Stimulated activated CD4-positive, alpha-beta T cell treated with anti-CD3 and anti-CD28 coated beads, Interleukin-15, amount 100 ng/mL, for 1 hour (primary cell): ENCODE measurements at places on chromosomes 2 and 18.
A peak's percentile ranks its signal among the peaks of the same experiment; 100 is the strongest.

DNA sequence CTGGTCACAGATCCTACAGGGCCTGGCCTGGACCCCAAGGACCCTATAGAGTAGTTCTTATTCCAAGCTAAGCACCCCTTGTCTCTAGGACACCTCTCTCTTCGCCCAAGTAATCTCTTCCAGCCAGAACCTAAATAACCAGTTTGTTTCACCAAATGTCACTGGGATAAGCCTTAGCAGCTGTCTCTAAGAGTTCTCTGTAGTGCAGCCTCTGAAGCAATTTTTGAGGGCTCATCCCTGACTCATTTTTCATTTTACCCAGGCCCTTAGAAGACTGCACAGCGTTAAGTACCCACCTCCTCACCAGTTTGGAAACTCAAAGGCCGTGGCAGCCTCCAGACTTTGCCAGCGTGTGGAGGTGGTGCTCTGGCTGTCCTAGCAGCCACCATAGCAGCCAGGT is 290.1 kb upstream of the SIX2 start:
- DNase-seq: no peak

GRCh38 chr2:161557538-161557937 is 66.7 kb upstream of the SLC4A10 start:
- DNase-seq: no peak

DNA sequence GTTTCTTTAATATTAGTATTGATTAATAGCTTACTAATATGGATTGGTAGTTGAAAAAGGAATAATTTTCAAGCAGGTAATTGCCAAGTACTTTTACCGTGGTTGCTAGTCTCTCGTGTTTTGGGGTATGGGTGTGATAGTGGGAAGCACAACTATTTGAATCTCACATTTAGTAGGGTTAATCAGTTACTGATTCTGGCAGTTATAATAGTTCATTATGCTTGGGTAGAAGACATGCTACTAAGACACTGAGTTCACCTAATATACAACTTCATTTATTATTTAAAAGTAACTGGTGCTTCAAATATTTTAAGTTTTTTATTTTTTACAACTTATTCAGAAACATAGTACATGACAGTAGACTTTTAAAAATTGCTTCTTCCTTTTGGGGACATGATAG is 33.5 kb downstream of the SOCS6 start:
- DNase-seq: no peak

GRCh38 chr2:40370007-40370395 is 81.9 kb downstream of the SLC8A1 start:
- DNase-seq: no peak

DNA sequence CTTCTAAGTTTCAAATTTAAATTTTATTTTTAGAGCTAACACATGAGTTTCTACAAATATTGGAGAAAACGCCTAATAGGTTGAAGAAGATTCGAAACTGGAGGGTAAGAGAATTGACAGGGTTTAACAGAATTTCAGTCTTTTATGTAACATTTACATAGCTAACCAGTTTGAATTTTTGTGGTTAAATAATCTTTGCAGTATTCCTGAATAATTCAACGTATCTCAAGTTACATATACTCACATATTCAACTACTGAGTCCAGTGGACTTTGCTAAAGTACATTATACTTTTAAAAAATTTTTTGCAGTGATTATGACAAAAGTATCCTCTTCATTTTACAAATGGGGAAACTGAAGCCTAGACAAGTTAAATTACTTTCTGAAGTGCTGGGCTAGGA is 34.0 kb downstream of the CCNT2 start:
- DNase-seq: no peak

DNA sequence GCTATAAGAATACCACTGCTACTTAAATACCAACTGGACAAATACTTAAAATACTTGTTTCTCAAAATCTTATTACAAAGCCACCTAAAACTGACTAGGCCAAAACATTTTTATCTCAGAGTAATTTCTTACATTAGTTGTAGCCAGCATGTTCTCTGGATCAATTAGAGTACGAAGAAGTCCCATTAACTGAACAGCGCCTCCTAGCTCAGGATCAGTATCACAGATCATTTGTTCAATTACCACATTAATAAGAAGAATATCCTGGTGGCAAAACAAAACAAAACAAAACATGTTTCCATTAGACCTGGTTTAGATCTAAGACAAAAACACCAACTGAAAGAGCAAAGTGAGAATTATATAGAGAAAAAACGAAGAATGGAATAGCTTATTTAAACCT is 36.0 kb downstream of the PPP4R3B start:
- DNase-seq: no peak

DNA sequence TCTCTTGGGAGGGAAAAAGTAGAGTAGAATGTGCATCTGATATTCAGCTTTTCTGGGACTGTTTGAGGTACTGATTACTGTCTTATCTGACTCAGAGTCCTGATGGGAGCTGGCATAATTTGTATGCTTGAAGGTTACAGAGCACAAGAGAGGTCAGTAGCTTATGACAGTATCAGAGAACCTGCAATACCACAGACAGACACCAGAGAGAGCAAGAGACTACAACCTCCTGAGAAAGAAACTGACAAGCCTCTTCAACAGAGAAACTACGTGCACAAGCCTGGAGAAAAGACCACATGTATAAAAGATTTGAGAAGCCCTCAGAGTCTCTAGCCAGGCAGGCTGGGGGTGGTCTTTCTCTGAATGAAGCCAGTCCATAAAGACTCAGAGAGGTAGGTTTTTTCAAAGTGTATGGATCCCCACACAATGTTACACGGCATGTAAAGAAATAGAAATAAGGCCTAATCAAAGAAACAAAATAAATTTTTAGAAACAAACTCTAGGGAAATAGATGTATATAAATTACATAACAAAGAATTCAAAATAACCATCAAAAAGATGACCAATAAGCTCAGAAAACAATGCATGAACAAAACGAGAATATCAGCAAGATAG is 568.3 kb downstream of the LRRTM4 start:
- DNase-seq: no peak

GRCh38 chr18:59140302-59140885 is 710 bp downstream of the SEC11C start:
- DNase-seq: no peak

GRCh38 chr2:31660812-31661335 is 80.1 kb upstream of the SRD5A2 start:
- DNase-seq: no peak

- DNase-seq: no peak
Observed at GRCh38 chr2:152466980-152467676, 132.2 kb downstream of the FMNL2 start.

DNA sequence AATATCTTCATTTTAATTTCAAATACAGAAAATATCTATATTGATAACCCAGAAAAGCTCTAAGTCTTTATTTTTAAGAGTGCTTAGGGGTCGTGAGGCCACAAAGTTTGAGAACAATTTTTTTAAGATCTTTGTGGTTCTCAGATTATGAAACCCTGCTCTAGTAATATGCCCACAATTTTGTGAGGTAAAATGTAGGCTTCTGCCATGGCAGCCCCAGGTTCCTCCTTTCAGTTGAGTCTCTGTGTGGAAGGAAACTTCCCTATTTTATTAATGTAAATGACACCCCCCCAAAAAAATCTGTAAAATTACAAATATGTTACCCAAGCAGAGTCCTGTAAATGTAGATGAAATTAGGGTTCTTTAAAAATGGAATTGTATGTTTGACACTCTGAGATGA is 600.5 kb downstream of the SATB2 start:
- no peak for DNase-seq

DNA sequence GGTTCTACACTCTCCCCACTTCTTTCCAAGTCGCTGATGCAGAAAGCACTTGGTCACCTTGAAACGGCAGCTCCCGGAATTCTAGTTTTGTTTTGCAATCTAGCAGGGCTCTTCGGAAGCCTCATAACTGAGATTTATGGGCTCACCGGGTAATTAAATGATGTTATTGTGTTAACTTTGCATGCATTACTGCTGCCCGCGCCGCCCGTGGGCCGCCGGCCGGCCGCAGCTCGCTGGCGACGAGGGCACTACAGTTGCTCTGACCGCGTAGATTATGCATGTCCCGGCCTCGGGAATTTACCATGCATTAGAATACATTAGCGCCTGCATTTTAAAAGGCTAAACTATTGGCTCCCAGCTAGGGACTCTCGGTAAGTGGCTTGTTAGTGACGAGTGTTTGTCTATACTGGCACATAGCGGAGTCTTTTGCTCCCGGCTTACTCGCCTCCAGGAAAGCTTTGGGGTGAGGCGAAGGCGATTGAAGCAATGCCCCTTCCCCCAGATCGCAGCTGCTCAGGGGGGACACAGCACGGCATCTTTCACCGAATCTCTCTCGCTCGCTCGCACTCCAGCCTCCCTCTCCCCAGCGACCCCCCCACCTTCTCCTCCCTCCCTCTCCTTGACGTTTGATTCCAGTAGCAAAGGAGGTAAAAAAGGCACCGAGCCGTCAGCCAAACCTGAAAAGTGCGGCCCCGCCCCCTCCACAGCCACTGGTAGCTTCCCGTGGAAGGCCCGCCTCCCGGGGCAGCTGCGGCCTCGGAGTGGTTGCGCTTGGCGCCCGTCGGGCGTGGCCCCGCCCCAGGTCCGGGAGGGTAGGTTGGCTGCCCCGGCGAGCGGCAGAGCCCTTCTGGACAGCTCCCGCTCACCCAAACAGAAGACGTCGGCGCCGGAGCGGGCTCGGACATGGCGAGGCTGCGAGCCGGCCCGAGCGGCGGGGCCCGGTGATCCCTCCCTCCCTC is at the start of gene ONECUT2:
Gene ONECUT2 (plus strand): TSS at position 839 of the 959 bp plus-strand sequence. CDS start 343 bp downstream, outside the sequence.
- no peak for DNase-seq

- peak; percentile 37 for DNase-seq
Observed at GRCh38 chr2:101823347-101823791, 125.9 kb downstream of the MAP4K4 start.

DNA sequence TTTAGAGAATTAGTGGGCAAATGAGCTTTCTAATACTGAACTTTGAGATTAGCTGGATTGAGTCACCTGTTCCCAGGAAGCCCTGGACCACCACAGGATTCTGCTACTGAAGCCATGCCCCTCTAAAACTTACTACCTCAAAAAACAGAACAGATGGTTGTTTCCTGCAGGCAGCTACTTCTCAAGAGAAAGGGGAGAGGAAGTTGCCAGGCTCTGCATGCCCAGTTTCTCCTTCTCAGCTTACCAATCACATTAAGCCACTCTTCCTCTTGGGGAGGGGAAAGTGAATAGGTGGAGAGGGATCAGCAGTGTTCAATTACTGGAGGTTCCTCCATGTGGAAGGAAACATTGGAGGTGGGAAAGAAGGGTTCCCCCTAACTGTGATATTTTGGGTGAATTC is 24.9 kb upstream of the C1GALT1C1L start:
- DNase-seq: no peak

- DNase-seq: no peak
Observed at GRCh38 chr2:25323042-25323514, 18.6 kb downstream of the DNMT3A start.

- peak; percentile 54 for DNase-seq
Observed at GRCh38 chr18:54828281-54828881, at the start of gene RAB27B. Gene RAB27B (plus strand): TSS chr18:54828477. CDS start chr18:54877586, 49,109 bp downstream.
